ENCODE measurements at places on chromosomes 13 and 19.

- no peak for DNase-seq
Observed at GRCh38 chr13:107730813-107731212, 484.5 kb downstream of the LIG4 start.

GRCh38 chr19:21314676-21315075, 14.5 kb downstream of the ZNF708 start:
- peak; percentile 57 for DNase-seq

- DNase-seq: no peak
Observed at GRCh38 chr19:13782537-13782936, 8.3 kb downstream of the C19orf53 start.

DNA sequence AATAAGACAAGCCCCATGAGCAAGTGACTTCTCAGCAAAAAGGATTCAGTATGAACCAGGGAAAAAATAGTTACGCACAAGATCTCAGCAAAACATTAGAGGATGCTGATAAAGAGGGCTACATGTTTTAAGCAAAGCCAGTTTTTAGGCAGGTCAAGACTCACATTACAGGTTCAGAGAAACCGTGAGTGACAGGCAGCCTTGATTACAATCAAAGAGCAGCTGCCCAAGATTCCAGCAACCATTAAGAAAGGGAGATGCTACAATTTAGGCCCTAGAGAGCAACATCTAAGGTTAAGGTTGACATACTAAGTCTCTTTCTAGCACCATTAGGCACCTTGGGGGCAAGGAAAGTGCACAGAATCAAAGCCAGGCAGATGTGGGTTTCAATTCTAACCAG, 2.8 kb upstream of the SLC7A1 start:
- DNase-seq: no peak

DNA sequence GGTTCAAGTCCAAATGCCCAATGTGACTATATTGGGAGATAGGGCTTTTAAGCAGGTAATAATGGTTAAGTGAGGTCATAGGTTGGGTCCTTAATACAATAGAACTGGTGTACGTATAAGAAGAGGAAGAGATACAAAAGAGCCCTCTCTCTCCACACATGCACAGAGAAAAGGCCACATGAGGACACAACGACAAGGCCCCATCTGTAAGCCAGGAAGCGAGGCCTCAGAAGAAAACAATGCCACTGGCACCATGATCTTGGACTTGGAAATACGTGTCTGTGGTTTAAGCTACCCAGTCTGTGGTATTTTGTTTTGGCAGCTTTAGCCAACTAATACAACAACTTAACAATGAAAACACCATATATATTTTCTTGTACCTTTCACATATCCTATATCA, 23.4 kb upstream of the RFC3 start:
- DNase-seq: peak; percentile 34

- DNase-seq: no peak
Observed at GRCh38 chr13:23996456-23996855, 99.2 kb upstream of the C1QTNF9B start.

Measured in cardiac fibroblast (primary cell).